NCI-H2081 (cell line): ENCODE measurements at places on chromosomes 13 and 19.

DNA sequence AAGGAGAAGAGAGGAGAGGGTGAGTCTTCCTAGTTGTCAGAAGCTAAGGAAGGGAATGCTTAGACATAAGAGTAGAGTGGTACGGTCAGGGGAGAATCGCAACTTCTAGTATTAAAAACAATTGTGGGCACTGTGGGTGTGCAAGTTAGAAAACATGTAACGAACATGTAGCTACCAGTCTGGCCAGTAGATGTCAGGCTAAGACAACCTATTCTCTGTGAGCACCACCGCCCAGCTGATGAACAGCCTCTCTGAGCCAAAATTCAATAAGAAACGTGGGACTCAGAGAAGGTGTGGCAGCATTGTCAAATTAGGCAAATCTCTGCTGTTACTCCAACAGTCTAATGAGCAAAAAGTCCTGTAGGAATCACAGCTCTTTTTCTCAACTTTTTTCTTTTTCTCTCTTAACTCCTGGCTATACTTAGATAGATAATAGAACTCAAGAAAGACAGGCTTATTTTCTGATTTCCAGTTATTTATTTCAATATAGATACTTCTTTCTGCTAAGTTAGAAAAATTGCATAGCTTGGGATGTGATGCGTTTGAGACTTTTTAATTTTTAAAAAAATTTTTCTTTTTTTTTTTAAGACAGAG lies 186.2 kb downstream of the USP12 start:
- DNase-seq: peak; percentile 75

- no peak for DNase-seq
Measured at GRCh38 chr13:110643324-110643723, 28.0 kb downstream of the NAXD start.

GRCh38 chr13:61156753-61157152 lies 258.9 kb downstream of the PCDH20 start:
- DNase-seq: no peak

- no peak for DNase-seq
Measured at GRCh38 chr13:24106429-24106828, 54.1 kb upstream of the SPATA13 start.

DNA sequence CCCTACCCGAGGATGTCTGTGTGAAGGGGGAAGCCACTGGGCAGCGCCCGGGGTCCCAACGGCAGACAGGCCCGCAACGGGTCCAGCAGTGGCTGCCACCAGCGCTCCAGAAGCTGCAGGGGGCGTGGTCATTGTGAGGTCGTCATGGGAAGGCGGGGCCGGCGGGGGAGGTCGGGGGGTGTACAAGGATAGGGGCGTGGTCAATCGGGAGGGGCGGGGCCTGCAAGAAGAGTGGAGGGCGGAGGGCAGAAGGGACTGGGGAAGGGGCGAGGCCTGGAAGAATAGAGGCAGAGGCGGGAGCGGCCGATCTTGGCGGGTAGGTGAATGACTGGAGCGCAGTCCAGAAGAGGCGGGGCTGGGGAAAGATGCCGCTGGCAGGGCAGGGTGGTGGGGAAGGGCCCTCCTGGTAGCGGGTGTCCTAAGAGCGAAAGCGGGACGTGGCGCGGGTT lies 4.4 kb downstream of the FUZ start:
- peak; percentile 57 for DNase-seq

DNA sequence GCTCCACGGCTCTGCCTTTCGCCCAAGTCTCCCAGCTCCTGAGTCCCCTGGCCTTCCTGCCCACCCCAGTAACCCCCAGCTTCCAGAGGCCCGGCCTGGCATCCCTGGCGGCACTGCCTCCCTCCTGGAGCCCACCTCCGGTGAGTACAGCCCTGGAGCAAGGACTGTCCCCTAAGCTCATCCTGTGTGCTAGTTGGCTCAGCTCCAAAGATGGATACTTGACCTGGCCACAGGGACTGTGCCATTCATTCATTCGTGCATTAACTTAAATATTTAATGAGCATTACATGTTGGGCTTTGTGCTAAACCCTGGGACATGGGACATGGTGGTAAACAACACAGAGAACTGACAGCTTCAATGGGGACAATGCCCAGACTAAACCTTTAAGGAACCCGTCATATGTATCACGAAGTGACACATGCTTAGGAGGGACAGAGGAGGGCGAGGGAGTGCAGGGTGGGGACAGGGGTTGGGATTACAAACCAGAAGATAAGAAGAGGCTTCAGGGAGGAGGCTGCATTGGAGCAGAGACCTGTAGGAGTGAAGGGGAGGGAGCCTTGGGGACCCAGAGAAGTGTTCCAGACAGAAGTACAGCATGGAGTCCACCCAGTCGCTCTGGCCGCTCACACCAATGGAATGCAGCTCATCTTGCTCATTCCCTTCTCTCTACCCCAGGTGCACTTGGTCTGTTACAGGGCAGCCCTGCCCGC lies 6.9 kb upstream of the OVOL3 start:
- DNase-seq: no peak

- DNase-seq: no peak
Measured at GRCh38 chr13:75263741-75264407, 218.1 kb downstream of the TBC1D4 start.
